ENCODE measurements at places on chromosomes 7 and 10.

DNA sequence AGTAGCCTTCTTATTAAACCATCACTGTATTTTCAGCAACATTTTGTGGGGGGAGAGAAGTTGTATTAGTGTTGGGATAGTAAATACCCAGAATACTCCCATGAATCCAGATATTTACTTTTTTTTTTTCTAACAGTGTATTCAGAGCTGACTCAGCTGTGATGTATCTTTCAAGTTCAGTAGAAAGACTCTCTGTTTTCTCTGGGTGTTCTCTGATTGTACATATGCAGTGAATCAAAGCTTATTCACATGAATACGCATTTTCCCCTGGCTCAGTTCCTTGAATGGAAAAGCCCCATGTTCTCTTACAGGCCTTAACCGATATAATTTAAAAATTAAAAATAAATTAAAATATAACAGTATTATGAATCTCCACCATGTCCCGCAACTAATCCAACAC, 1.3 kb downstream of the TFPI2 start:
- DNase-seq, result no peak

DNA sequence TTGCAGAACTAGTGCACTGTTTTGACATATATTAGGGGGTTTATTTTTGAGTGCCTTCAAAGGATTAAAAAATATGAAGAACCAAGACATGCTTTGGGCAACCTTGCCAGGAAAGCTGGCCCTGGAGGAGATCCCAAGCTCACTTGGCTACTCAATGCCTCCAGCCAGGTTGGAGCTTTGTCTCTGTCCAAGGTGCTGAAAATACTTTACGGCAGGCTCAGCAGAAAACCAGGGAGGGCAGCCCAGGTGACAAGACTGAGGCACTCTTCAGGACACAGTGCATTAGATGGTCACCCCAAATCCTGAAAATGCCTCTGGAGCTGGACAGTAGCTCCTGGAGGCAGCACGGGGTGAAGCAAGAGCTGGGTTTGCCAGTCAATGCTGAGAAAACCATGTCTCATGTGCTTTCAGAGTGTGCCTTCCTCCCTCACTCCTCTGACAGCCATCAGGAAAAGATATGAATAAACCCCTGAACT, 5.8 kb upstream of the KCNH2 start:
- no peak for DNase-seq

DNA sequence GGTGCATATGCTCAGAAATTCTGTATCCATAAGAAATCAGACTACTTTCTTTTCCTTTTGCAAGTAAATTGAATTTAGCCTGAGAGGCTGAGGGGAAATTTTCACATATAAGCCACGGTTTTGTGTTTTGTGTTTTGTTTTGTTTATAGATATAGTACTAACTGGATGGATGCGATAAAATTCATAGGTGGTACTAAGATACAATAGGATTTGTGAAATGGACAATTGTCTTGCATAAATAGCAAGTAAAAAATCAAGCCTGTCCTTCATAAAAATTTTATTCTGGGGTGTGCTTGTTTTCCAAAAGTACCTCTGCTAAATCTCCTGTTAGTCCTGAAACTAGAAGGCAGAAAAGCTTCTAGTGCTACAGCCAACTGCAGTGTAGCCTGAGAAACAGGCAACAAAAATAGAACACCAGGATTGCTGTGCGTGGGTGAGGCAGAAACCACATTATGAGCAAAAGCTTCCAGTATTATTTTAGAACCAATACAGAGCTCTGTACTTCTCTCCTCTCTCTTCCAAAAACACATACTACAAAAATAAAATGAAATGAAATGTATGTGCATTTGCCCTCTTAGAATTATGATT, 634 bp upstream of the HDAC9 start:
- no peak for DNase-seq

- no peak for DNase-seq
These were observed 1.3 kb downstream of the OR2F2 start for GRCh38 chr7:143936087-143937009.

GRCh38 chr10:33801705-33802104, 467.2 kb upstream of the NRP1 start:
- no peak for DNase-seq

DNA sequence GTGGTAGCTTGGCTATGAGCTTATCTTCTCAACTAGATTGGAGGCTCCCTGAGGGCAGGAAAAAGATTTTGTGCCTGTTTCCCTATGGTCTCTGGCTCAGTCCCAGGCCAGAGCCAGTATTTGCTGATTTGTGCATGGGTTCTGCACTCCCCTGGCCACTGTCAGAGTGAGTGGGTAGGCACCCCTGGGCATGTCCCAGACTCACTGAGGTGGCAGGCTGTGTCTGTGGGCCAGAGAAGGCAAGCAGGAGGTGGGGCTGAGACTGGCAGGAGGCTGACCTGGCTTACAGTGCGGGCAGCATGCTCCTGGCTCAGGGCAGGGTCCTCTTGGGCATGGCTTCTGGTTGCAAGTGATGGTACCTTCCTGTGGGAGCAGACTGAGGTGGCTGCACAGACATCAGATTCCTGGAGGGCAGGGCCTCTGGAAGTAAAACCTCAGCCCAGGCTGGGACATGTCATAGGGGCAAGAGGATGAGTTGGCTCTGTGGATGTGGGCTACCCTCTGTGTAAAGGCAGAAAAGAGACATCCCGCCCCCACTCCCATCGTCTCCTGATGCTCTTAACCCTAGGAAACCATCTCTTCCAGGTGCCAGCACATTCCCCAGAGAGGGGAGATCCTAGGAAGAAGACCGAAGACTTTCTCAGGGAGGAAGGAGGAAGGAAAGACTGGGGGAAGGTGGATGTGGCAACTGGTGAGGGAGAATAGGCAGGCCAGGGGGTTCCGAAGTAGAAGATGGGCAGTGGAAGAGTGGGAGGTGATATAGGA, 4.3 kb downstream of the KCP start:
- no peak for DNase-seq

GRCh38 chr10:51838471-51838870, 139.1 kb upstream of the CSTF2T start:
- no peak for DNase-seq

- DNase-seq, result no peak
These were observed 162.1 kb downstream of the JAZF1 start for GRCh38 chr7:28018446-28018845.

- DNase-seq, result no peak
These were observed 469.9 kb downstream of the CCSER2 start for GRCh38 chr10:84798312-84798711.

DNA sequence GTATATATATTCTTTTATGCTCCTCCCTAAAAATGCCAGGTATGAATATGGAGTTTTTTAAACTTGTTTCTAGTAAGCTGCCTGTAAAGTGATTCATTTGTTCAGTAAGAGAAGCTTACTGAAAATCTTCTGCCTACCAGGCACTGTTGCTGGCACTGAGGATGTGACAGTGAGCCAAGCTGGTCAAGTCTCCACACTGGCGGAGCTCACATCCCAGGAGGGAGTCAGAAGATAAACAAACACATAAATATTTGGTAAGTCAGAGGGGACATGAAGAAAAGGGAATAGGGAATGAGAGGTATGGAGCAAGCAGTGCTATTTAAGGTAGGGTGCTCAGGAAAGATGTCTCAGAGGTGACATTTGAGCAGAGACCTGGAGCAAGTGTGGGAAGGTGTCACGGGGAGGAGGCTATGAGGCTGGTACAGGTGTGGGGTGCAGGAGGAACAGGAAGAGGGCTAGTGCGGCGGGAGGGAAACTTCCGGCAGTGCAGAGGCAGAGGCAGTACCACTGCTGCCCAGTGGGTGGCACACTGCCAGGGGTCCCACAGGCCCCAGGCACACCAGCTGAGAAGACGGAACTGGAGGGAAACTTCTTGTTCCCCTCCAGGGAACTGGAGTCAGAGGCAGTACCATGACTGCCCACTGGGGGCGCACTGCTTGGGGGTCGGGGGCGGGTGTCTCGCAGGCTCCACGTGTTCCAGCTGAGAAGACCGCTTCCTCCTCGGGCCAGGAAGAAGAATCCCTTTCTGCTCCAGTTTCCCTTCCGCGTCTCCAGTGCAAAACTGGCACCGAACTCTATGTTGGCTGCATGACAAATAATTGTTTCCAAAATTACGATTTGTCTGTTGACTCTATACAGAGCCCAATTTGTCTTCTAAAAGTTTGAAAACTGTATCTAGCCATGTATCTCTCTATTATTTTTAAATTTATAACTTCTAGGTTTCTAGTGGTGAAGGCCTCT, 161.0 kb downstream of the TEX36 start:
- no peak for DNase-seq

DNA sequence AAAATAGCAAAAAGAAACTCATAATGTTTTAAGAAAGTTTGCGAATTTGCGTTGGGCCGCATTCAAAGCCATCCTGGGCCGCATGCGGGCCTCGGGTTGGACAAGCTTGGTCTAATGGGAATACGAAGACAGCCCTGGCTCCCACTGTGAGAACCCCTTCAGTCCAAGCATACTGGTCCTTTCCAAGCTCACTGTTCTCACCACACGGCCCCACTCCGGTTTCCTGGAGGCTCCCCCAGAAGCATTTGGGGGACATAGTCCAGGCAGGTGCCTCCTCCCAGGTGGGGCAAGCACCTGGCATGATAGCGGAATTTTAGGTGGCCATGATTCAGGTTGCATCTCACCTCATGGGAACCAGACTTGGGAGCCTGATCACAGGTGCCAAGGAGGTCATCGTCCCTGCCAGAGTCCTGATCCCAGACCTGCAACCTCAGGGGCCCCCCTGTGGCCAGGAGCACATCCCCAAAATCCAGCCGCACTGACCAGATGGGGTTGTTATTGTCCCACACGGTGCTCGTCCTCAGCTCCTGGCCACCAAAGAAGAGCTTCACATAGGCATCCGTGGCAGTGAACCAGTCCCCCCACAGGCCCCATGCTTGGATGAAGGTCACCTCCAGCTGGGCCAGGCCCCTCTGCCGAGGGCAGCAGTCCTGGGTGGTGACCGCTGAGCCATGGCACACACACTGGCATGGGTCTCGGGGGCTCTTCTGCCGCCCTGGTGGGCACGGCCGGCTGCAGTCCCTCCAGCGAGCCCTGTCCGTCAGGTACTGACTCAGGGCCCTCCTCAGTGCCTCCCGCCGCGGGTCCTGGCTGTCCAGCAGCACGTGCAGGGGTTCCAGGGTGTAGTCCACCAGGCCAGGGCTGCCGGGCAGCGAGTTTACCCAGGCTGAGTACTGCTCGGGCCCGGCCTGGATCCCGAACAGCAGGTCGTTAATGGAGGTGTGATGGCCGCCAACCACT, 4.4 kb downstream of the PRF1 start:
- DNase-seq, result no peak

DNA sequence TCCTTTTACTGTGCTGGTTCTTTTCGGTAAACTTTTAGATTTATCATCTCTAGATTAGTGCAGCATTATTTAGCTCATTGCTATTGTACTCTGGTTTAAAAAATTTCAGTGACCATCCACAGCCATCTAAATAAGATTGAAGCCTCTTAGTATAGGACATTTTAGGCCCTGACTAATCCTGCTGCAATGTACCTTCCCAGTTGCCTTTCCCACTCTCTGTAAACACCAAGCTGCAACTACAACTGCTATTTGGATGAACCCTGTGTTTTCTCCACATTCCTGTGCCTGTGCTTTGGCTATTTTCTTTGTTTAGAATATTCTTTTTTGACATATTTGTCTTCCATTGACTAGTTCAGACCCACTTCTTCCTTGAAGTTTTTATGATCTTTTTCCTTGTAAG, 314.6 kb downstream of the AUTS2 start:
- DNase-seq, result no peak

DNA sequence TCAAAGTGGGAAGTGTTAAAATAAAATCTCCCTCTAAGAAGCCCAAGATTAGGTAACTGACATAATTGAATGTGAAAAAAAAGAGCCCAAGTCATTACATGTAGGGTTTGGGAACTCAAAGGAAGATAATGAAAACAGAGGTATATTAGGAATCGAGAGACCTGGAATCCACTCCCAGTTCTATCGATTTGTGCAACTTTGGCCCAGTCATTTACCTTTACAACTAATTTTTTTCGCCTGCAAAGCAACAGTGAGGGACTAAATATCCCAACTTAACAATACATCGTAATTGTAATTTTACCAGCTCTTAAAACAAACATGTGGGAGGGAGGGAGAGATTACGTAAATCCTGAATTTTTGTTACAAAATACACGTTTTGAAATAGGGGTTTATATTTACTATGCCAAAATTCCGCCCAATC, 1.4 kb downstream of the MINDY3 start:
- no peak for DNase-seq

DNA sequence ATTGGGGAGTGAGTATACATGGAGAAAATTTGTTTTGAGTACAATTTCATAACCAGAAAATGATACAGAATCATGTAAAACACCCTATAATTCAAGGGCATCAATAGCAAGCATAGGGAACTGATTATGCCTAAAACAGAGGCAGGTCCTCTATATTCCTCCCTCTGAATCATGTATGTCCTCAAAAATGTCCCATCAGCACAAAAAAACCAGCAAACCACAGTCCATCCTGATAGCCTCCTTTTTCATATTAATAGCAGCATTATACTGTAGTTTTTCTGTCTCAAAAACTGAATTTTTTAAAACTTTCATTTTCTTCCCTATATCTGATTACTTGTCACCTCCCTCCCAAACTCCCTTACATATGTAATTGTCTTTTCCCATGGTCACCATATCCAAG, 1057.3 kb downstream of the CNTNAP2 start:
- DNase-seq, result no peak

DNA sequence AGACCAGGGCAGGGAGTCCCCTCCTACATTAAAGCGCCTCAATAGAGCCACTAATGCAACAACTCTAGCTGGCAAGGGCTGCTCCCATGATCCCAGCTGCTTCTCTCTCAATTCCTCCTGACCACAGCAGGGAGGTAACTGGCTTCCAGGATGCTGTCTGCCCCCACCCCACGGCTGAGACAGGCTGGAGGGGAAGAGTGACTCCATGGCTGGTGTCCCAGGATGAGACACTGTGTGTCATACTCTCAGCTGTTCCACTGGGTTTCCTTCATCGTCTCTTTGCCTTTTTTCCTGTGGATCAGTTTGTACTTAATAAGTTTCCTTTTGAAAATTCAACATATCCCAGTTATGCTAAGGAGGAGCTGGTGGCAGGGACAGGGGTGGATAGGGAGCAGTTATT, 27.7 kb upstream of the MYH16 start:
- DNase-seq, result no peak

DNA sequence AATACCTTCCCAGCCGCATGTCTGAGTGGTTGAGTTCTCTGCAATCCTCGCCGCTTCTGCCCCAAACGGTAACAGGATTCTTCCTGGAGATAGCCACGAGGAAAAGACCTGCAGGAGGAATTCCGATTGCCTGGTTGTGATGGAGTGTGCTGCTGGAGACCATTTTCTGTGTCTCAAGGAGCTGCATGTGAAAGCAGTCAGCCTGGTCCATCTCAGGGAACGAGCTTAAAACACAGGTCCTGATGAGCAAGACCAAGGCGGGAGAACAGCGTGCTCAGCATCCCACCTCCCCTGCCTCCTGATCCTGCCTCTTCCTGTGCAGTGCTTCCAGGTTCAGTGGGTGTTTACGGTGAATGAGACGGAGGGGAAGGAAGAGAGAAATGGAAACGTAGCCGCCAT, 26.5 kb downstream of the VIPR2 start:
- no peak for DNase-seq

DNA sequence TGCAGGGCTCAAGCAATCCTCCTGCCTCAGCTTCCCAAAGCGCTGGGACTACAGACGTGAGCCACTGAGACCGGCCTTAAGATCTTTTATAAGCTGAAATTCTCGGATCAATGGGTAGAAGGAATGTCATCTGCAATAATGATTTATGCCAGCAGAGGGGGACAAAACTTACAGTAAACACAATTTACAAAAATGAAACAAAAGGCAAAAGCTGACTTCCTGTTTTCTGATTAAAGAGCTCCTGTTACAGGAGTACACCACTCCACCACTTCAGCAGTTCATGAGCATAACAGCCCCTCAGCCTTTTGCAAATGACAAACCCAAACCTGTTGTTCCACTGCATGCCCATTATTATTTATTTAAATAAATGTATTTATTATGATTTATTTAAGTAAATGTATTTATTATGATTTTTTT, 88.5 kb upstream of the ATP6V0A4 start:
- DNase-seq, result no peak
